ENCODE measurements at places on chromosomes 5 and 9.
A peak's percentile ranks its signal among the peaks of the same experiment; 100 is the strongest.

DNA sequence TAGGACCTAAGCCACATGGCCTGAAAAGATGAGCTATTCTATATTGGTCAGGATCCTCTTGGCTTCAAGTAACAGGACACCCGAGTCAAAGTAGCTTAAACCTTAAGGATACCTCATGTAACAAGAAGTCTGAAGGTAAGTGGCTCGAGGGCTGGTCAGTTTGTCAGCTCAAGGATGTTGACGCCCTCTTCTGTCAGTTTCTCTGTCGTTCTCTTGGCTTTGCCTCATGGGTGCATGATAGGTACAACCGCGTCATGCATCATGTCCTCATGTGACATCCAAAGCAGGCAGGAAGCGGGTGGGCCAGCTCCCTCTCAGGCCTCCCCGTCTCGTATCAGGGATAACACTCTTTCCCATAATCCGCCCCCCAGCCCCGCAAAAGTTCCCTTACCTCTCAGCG is 22.1 kb upstream of the TCERG1 start:
- DNase-seq = no peak

DNA sequence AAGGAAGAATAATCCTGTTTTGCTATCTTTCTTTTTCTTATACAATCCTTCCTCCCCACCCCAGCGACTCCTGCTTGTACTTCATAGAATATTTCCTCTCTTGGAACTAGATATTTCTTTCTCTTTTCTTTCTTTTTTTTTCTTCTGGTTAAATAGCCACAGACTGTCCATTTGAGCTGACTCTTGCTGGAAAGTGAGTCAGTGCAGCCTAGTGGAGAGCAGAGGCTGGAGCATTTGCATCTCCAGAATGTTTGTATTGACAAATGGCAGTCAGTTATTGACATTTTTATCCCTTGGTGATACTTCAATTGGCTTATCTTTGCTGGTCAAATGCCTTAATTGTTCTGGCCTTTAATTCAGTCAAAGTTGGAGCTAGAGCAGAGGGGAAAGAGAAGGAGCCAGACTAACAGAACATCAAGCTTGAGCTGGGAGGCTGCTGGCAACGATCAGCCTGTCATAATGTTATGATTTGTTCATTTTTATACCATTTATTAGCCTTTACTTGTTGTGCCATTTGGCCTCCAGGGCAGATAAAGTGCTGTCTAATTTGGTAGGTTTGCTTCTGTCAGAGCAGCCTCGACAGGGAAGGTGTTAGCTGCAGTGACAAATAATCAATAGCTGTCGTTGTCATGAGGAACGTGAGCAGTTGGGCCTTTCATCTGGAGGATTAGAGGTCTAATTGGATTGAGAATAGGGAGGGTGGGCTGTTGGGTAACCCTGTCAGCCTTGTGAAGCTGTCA is 69.0 kb downstream of the INVS start:
- DNase-seq = no peak

- no peak for DNase-seq
These were observed 149.5 kb downstream of the BAAT start for GRCh38 chr9:101235105-101235866.

- DNase-seq = no peak
These were observed 5.3 kb downstream of the KLF4 start for GRCh38 chr9:107484117-107484723.

- DNase-seq = no peak
These were observed 635 bp downstream of the IFT74 start for GRCh38 chr9:26956860-26957233.

DNA sequence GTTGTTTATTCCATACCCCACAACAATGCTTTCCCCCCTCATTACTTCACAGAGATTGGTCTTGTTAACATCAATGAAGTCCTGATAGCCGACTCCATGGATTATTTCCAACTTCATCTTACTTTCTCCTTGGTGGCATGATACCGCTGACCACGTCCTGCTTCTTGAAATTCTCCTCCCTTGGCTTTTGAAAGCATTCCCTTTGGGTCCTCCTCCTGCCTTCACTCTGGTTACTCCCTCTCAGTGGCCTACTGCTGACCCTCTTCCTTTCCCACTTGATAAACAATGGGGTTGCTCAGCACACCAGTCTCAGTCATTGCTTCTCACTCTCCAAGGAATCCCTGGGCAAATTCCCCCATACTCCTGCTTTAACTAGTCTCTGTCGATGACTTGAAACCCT is 283.9 kb downstream of the SEC61B start:
- DNase-seq = no peak

GRCh38 chr5:116543501-116543900 is 31.1 kb downstream of the SEMA6A start:
- DNase-seq = no peak

- DNase-seq = no peak
These were observed 1498.8 kb downstream of the MAT2B start for GRCh38 chr5:165004175-165004574.

- no peak for DNase-seq
These were observed 101.2 kb downstream of the TRIM36 start for GRCh38 chr5:115068239-115069086.

GRCh38 chr5:107468276-107468675 is 202.5 kb downstream of the EFNA5 start:
- DNase-seq = no peak

DNA sequence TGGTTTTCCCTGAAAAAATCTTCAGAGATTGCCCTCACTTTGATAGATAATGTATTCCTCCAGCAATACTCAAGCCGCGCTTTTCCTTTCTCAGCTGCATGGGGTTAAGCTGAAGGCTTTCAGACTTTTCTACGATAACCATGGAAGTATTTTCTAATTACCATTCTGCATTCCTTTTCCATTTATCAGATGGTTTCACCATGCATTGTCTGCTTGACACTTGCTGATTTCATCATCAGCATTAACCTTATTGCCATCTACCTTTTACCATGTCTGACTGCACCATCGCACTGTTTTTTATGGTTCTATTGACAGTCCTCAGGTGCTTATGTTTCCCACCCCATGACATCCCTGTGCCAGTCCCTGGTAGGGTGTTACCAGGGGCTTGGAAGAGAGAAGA is 91.6 kb downstream of the DMAC1 start:
- no peak for DNase-seq

DNA sequence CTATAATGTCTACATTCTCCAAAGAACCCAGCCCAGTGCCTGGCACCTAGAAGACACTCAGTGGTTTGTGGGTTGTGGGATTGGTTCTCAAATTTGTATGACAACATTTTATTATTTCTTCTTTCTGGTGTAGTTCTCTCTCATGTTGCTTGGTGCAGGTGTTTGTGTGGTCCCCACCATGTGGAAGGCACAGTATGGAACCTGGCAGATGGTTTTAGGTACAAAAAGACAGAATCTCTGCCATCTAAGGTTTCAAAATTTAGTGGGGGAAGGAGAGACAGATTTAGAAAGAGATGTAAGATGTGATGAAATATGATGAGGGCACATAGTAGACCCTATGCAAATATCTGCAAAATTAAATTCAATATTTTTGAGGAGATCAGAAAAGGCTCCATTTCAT is 323.8 kb downstream of the CDK5RAP2 start:
- DNase-seq = no peak

DNA sequence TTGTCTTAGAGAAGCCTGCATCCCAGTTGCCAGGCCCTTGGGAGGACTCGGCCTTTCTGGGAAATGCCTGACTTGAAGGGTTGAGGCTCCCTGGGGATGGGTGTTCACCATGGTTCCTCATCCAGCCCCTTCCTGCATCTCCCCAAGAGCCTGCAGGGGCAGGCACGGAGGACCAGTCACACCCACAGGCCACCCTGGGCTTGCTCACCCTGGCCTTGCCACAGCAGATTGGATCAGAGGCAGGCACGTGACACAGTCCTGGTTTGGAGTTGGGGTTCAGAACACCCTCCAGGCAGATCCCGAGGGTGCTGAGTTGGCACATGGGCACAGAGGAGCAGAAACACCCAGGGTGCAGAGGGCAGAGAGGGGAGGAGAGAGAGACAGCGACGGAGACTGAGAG is 286.1 kb downstream of the PBX3 start:
- DNase-seq = no peak

DNA sequence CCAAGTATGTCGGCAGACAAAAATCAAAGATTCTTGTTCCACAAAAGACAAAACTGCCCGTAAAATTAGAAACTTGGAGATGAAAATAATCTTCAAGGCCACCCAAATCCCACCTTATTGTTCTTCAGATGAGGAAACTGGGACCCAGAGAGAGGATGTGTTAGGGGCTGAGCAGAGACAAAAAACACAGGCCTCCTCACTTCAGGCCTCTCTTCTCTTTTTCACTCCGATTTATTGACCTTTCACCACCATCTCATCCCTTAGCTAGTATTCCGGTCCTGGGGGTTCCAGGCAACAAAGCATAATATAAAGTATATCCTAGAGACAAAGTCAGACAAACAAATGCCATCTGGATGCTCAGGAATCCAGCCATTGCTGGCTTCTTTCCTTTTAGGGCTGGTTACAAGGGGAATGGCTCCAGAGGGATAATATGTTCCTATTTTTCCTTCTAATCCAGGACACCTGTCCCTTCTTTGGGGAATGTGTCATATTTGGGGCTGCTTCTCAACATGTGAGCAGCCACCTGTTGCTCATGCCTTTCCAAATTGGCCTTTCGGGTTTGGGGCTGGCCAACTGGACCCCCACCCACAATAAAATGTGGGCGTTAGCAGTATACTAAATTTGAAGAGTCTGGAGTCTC is 42.2 kb upstream of the AFAP1L1 start:
- no peak for DNase-seq

- no peak for DNase-seq
These were observed 13.7 kb downstream of the IER5L start for GRCh38 chr9:129164246-129164930.

GRCh38 chr9:89037346-89037745 is 46.1 kb downstream of the S1PR3 start:
- DNase-seq = no peak

GRCh38 chr5:146409054-146409671 is 38.0 kb upstream of the TCERG1 start:
- DNase-seq = no peak

DNA sequence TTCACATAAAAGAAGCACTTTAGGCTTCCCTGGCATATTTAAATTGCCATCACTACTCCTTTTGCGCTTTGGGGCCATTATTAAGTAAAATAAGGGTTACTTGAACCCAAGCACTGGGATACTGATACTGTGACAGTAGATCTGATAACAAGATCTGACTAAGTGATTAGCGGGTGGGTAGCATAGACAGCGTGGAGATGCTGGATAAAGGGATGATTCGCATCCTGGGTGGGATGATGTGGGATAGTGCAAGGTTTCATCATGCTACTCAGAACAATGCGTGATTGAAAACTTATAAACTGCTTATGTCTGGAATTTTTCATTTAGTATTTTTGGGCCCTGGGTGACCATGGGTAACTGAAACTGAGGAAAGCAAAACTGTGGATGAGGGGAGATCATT is 75.1 kb downstream of the PTTG1 start:
- no peak for DNase-seq

- DNase-seq = no peak
These were observed 8.2 kb upstream of the DOCK2 start for GRCh38 chr5:169628892-169629291.

- peak; percentile 68 for DNase-seq
These were observed 546 bp downstream of the DNAJB5 start for GRCh38 chr9:34989946-34990635.

DNA sequence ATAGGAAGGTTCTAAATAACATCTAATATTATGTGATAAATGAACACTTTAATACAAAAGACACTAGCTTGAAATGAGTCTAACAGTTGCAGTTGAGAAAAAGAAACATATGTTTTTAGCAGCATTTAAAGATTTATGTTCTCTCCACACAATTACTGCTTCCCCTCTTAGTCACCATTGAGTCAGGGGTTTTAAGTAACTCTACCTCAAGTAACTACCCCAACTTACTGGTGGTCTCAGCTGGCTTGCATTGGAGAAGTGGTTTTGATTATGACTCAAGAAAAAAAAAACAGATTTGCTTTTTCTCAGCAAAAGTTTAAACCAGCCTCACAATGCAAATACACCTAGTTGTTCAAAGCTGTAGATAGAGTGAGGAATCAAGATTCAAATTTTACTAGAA is 1216.5 kb upstream of the CDH9 start:
- DNase-seq = no peak

GRCh38 chr9:123608104-123608503 is 252.1 kb downstream of the CRB2 start:
- peak; percentile 77 for DNase-seq

GRCh38 chr9:113622600-113623400 is 159.3 kb downstream of the RGS3 start:
- DNase-seq = no peak

GRCh38 chr9:14203356-14204056 is 110.4 kb downstream of the NFIB start:
- DNase-seq = peak; percentile 82

GRCh38 chr9:123085916-123086315 is 52.4 kb downstream of the GPR21 start:
- no peak for DNase-seq

DNA sequence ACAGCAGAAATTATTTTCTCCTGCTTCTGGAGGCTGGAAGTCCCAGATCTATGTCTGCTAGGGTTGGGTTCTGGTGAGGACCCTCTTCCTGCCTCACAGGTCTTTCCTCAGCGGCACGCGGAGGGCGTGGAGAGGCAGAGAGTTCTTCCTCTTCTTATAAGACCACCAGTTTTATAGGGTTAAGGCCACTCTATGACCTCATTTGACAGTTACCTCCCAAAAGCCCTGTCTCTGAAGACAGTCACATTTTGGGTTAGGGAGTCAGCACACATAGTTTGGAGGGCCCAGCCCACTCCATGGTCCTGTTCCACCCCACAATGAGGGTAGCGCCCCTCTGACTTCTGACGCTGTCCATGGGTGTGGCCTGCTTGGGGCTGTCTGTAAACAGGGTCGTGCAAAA is 46.7 kb downstream of the TRIP13 start:
- no peak for DNase-seq

DNA sequence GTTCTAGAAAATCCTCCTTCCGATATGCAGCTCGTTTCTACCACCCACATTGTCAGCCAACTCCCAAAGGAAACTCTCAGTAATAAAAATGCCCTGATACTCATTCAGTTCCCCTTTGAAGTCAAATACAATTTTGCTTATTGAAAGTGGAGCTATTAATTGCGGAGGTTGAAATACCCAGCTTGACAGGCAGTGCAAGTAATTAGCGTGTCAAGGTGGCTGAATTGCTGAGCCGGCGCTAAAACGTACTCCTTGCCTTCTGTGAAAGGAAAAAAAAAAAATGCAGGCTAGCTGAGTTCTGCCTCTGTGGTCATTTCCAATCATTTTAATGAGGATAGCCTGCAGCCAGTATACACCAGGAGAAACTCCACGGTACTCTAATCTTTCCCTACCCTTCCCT is 165.5 kb downstream of the RORB start:
- no peak for DNase-seq
